Effector memory CD8-positive, alpha-beta T cell (primary cell): ENCODE measurements at places on chromosomes 2 and 18.

- no peak for DNase-seq
These were observed 61.6 kb downstream of the TTC21B start for GRCh38 chr2:165891943-165892342.

GRCh38 chr2:32918774-32919173, 28.0 kb upstream of the LTBP1 start:
- no peak for DNase-seq

GRCh38 chr2:694906-695510, 17.8 kb upstream of the TMEM18 start:
- no peak for DNase-seq

- DNase-seq, result no peak
These were observed 11.8 kb downstream of the RND3 start for GRCh38 chr2:150475479-150476250.

- DNase-seq, result no peak
These were observed 364.8 kb upstream of the MEIS1 start for GRCh38 chr2:66069937-66070720.

DNA sequence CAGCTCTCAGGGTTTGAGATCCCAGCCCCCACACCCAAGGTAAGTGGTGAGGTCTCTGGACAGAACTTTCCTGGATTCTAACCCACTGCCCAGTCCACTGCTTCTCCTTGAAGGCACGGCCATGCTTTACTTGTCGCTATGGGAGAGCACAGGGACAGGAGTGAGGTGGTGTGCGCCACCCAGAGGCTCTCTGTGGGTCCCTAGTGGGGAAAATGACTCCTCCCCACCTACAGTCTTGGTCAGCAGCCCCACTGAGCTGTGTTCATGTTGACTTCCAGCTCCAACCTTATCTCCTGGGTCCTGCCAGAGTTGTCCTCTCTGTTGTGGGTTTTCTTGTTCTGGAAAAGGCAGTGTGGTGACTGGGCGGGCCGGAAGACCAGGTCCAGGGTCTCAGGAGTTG, 11.1 kb downstream of the TET3 start:
- no peak for DNase-seq

- no peak for DNase-seq
These were observed 116.6 kb upstream of the MYCN start for GRCh38 chr2:15823459-15824396.
